ENCODE measurements at places on chromosomes 1 and 21.

DNA sequence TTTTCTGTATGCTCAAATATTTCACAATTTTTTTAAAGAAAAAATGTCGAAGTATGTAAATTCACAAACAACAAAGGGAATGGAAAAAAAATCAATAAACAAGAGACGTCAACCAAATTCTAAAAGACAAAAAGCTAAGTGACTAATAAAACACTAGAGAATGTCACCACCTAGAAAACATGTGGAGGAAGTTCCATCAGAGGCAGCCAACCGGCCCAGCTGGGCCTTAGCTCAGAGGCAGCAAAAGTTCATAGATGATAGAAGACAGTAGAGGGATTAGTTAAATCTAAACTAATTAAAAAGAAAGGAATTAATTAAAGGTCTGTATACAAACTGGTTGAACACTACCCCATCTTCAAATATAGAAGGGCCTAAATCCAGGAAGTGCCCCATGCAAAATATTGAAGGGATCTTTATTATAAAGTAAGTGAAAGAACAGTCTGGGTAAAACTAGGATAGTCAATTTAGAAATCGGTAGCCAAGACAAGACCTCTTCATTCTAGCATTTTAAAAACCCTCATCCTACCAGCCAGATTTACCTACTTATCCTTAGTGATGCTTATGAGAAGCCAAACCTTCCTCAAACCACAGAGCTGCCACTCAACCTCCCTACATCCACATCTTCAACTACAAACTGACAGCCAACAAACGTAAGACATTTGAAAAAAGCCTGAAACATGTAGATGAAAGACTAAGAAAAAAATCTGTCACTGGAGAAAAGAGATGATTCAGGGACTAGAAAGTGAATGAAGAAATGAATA is 23.7 kb downstream of the MRPL39 start:
- no peak for DNase-seq

DNA sequence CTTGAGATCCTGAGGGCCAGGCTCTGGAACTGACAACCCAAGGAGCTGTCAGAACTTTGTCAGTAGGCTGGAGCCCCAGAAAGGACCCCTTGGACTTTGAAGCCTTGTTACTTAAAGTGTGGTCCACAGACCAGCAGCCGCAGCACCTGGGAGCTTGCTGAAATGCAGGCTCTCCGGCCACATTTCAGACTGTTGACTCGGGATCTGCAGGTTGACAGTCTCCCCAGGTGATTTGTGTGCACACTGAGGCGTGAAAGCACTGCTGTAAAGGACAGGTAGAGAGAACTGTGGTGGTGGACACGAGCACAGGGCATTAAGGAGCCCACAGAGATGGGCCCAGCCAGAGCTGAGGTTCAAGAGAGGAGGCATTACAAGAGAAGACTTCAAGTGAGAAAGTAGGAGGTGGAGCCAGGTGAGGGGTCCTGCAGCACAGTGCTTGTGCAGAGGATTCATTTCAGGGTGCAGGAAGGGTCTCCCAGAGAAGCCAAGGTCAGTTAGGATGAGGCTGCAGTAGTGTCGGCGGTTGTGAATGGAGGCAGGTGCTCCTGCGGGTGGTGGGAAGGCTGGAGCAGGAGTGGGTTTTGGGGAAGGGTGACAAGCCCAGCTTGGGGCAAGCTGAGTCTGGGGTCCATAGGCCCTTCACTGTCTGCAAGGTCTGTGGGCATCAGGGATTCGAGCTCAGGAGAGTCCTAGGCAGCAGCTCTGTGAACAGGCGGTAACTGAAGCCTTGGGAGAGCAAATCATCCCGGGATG is 4.6 kb downstream of the HYI start:
- no peak for DNase-seq

DNA sequence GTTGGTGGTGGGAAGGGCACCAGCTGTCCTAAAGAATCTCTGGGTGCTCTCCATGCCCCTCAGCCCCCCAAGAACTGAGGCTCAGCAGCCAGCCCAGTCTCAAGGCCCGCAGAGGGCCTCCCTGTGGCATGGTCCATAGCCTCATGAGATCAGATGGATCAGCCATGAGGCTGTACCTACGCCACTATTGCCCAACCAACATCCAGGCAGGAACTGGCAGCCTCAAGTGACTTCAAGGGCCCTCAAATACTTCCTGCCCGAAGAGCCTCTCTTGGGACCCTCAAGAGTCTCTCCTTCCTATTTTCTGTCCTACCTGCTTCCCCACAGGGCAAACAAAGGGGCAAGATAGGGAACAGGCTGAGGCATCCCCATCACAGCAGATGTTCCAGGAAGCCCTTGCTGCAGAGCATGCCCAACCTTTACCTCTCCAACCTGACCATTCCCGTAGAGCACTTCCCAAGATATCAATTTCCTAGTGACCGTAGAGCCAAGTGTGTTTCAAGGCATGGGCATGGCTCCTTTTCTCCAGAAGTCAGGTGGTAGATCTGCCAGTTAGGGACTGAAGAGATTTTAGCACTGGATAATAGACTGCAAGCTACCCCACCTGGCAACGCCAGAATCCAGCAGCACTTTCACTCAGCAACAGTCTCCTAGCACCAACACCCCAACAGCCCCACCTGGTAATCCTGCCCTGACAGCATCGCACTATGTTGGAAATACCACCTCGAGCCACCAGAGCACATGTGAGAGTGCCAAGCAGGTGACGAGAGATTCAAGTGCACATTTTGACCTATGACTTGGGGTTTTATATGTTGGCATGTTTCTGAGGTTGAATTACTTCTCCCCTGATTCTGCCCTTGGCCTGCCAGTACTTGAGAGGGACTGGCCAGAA is 13.7 kb upstream of the MFSD2A start:
- DNase-seq, result no peak

DNA sequence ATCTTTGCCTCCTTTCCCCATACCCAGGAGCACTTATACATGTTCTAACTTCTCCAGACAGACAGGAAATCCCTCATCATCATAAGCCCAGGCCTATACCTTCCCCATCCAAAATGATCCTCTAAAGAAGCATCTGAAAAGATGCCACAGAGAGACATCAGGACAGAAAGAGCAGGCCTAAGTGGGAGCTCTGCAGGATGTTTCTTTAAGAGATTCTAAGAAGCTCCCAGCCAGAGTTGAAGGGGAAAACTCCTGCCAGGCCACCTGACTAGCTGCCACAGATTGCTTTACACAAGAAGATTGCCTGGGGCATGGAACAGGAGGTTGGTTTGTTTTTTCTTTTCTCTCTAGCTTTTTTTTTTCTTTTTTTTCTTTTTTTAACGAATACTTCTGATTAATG is 275.8 kb downstream of the VAV3 start:
- peak; percentile 24 for DNase-seq

DNA sequence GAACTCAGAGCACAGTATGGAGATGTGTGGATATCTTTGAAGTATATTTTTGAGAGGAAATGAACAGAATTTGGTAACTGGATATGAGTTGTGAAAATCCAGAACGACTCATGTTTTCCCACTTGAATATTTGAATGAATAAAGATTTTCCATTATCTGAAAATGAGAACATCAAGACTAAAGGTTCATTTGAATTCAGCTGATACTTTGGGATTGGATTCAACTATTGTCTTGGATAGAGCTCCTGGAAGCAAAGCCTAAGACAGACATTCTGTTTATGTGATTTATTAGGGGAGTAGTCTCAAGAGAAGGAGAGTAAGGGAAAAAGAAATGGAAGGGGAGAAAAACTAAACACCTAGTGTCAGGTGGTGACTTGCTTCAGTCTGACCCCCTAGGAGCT is 256.0 kb upstream of the LYPLAL1 start:
- no peak for DNase-seq

GRCh38 chr1:103416681-103417286 is 108.7 kb upstream of the RNPC3 start:
- DNase-seq, result peak; percentile 87

GRCh38 chr1:11730429-11730891 is 5.5 kb upstream of the AGTRAP start:
- DNase-seq, result no peak

GRCh38 chr1:104459886-104460285 is 710.2 kb downstream of the AMY1C start:
- no peak for DNase-seq

DNA sequence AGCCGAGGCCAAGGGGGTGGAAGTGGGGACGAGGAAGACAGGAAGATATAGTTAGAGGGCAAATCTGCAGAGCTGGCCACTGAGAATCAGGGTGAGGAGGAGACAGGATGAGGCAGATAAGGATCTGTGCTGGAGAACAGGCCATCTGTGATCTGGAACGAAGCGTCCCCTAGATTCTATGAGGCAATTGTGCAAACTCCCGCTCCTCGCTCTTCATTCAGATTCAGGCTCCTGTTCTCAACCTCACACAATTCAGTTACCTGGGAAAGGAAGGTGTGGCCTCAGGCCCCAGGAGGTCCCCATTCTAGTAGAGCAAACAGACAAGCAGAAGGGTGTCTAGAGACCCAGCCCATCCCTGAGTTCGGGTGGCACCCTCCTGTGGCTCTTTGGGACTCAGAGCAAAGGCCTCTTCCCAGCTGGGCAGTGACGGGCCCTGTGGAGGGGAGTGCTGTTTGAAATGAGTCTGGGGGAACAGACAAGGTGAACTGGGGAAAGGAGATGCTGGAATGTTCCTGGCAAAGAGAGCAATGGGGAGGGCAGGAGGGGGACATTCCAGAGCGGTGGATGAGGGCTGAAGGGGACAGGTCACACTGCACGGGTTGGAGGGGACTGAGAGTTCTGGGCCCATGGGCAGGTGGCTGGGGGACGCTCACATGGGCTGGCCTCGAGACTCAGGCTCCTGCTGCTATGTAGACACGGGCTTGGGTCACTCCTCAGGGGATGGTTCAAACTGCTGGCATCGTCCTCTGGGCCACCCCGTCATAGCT is 39.9 kb upstream of the AJAP1 start:
- no peak for DNase-seq

- no peak for DNase-seq
Observed at GRCh38 chr1:173002891-173003838, 47.6 kb downstream of the TNFSF18 start.

DNA sequence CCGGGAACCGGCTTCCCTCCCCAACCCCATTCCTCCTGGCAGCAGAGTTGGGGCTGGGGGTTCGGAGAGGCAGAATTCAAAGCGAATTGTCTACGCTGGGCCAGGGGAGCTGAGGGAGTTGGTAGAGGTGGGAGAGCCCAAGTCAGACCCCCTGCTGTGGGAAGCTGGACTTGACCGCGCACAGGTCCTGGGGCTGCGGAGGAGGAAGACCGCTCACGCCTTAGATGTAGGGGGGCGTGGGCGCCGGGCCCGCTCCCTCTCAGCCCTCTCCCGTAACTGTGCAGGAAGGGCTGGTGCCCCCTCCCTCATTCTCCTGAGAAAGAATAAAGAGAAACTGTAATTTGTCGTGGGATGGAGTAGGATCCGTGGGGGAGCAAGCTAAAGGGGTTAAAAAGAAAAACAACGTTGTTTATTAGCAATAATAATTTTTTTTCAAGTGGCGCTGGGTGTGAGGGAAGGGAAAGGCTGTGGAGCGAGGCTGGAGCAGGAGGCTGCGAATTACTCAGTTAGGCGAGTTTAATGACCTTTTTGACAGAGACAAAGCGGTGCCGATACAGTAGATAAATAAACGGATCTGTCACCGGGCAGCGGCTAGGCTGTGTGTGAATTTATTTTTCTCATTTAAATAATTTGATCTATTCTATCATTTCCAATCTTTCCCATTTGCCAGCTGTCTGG is 838 bp upstream of the GRIK3 start:
- no peak for DNase-seq

DNA sequence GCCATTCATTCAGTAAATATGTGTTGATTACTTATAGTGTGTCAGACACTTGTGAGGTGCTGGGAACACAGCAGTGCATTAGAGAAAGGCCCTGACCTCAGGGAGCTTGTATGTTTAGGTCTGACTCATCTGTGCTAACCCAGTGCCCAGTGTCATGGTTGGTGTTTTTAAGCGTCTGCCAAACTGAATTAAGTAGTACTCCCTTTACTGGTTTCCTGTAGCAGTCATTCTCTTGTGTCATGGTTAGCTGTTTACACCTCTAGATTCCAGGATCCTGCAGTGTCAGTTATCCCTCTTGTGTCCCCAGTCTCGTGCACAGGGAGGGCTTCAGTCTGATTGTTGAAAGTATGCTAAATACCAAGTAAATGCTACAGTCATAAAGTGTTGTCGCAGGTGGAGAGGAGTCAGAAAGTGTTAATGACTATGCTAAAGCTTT is 14.2 kb downstream of the UCK2 start:
- DNase-seq, result no peak
